NCI-H1105 (cell line): ENCODE measurements at places on chromosomes 7 and 10.

DNA sequence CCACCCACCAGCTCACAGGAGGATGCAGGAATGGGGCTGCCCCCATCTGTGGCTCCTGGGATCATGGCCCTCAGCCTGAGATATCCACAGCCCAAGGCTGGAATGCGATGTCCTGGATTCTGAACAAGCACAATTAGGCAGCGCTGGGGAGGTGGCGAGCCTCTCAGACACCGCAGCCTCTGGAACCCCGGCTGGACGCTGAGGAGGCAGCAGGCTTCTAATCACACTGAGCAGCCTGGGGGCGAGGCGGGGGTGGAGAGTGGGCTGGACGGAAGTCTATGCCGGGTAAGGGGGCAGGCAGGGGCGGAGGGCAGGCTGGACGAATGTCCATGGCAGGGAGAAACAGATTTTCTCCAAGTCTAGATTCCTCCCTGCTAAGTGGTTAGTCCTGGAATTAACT lies 56.4 kb downstream of the DPYSL4 start:
- no peak for DNase-seq

DNA sequence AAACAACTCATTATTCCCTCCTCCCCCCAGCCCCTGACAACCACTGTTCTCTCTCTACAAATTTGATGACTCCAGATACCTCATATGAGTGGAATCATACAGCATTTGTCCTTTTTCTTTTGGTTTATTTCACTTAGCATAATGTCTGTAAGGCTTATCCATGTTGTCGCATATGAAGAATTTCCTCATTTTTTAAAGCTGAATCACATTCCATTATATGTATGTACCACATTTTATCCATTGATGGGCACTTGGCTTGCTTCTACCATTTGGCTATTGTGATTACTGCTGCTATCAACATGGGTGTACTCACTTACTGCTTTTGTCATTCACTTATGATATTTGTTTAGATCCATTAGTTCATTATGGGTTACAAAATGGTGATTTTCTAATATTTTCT lies 112.8 kb downstream of the BUB3 start:
- no peak for DNase-seq

GRCh38 chr7:26188206-26188956 lies 12.2 kb downstream of the HNRNPA2B1 start:
- peak; percentile 12 for DNase-seq

GRCh38 chr7:10706875-10707493 lies 266.7 kb upstream of the PHF14 start:
- no peak for DNase-seq

GRCh38 chr10:88952647-88953111 lies at the start of gene ACTA2:
ACTA2 (minus strand) TSS chr10:88952773; CDS start chr10:88948930, 3,843 bp downstream.
- no peak for DNase-seq

GRCh38 chr10:98269435-98269912 lies 1.5 kb upstream of the LOXL4 start:
- DNase-seq, result no peak

DNA sequence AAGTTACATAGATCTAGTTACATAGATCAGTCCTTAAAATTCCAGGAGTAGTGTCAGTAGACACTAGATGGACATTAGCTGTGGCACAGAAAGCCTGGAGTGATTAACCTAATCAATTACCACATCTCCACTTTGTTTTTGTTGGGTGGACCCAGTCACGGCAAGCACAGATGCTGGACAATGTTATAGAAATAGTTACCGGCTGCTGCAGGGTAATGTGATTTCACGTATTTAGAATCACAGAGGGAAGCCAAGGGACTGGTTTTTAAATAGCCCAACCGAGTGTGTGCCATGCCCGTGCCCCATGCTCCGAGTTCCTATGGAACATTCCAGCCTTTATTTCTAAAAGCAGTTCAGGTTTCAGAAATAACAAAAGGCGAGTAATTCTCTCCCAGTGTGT lies 2.8 kb downstream of the LGI1 start:
- no peak for DNase-seq

- DNase-seq, result no peak
These were observed 215.1 kb upstream of the FRMD4A start for GRCh38 chr10:14545827-14546226.

- no peak for DNase-seq
These were observed 125.8 kb downstream of the MAD1L1 start for GRCh38 chr7:2106924-2107323.

DNA sequence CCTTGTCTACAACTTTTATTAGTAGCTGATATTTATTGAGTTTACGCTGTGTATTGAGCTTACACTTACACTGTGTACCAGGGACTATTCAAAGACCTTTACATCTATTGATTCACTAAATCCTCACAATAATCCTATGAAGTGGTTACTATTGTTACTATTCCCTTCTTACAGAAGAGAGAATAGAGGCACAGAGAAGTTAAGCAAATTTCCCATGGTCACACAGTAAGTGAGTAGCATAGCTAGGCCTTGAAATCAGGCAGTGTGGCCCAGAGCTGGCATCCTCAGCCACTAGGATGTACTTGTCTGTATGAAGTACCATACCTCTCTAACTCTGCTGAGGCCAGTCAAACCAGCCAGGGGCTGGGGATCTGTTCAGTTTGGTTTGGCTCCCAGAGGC lies 7.6 kb downstream of the COL13A1 start:
- DNase-seq, result no peak

- no peak for DNase-seq
These were observed 190.8 kb downstream of the GFRA1 start for GRCh38 chr10:116082206-116082605.

- no peak for DNase-seq
These were observed 292.0 kb downstream of the CCDC3 start for GRCh38 chr10:12709521-12709963.

- DNase-seq, result no peak
These were observed 75.4 kb downstream of the CREM start for GRCh38 chr10:35202050-35202449.

DNA sequence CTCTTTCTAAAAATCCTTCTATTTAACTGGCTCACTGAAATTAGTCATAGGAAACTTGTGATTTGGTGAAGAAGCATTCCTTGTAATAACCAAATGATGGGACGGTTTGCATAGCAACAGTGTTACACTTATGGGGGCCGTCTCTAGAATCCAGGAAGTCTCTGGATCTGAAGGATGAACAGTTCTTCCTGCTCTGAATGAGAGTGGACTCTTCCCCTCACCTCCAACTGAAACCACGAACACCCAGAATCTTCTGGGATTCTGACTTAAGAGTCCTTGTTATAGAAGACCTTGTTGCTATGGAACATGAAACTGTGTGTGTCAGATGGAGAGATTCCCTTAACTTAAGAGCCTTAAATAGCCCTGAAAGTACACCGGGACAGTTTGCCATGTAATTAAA lies 23.2 kb downstream of the NOLC1 start:
- no peak for DNase-seq
